Esophagus squamous epithelium (tissue), 5 donors: ENCODE measurements at places on chromosomes 3 and 15.

GRCh38 chr15:52262364-52262763 is 33.2 kb downstream of the MYO5C start:
- no peak for DNase-seq

DNA sequence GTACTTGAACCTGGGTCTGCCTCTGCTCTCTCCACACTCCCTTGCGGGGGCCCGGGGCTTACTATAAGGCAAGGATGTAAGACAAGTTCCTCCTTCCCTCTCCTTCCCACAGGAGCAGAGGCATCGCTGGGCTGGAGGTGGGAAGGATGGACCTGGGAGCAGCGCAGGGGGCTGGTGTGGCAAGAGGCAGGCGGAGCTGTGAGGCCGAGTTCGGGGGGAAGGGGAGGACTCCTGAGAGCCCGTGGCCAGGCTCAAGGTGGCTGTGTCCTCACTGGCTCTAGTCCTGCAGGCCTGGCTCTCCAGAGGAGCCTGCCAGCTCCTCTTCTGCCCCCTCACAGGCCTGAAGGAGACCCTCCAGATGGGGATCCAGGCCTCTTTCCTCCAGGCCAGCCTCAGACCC is 1.0 kb upstream of the NR2E3 start:
- no peak for DNase-seq

DNA sequence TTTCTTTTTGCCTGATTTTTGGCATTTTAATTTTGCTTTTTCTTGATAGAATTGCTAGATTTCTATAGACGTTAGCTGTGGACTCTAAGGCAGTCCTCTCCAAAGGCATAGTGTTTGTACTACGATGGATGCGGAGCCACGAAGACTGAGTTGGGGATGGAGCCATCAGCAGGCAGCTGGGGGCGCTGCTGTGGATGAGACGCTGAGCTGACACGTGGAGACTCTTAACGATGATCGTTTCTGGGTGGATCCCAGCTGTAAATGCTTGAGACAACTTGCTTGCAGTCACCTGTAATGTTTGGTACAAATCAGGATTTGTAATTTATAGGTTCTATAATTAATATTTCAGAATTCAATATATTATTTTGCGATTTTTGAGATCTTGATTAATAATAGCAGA is 13.3 kb upstream of the PPP1R2 start:
- no peak for DNase-seq

DNA sequence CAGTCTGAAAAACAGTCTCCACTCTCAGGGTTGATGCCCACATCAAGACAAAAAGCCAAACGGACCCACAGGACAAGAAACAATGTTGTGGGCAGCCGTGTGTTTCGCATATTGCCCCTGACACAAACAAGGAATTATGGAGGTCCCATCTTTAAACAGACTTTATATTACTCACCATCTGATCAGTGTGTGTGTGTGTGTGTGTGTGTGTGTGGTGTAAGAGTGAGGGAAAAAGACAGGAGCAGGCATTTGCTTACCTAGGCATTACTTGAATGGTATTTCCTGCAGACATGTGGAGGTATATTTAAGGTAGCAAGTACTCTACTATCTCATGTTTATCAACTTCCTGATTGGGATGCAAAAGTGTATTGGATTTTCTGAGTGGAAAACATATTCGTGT is 136.3 kb downstream of the TMCO5A start:
- DNase-seq = no peak

- no peak for DNase-seq
Observed at GRCh38 chr15:29936353-29937049, 114.2 kb upstream of the TJP1 start.

DNA sequence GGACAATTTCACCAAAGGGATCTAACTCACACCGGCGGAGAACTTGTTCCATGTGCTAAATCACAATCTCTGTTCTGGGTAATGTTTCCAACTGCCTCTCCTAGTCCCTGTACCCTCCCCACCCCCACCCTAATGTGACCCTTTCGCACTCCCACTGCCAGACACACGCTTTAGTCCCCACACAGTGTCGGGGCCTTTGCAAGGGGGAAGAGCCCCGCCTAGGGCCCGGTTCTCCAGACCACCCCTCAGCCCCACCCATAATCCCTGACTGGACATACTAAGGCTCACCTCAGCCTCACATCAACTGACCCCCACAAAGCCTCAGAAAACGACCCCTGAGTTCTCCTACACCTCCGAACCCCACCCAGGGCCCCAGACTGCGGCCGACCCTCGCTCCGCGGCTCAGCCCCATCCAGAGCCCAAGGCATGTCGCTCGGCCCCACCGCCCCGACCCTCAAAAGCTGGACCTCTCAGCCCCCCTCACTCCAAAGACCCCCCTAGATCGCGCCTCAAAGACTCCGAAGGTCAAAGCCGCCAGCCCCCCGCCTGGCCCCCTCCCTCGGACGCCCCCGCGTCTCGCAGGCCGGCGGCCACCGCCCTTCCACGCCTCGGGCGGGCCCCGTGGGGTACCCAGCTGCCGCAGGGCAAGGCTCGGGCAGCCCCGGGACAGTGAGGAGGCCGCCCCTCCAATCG is 72.0 kb upstream of the MAP4 start:
- no peak for DNase-seq

DNA sequence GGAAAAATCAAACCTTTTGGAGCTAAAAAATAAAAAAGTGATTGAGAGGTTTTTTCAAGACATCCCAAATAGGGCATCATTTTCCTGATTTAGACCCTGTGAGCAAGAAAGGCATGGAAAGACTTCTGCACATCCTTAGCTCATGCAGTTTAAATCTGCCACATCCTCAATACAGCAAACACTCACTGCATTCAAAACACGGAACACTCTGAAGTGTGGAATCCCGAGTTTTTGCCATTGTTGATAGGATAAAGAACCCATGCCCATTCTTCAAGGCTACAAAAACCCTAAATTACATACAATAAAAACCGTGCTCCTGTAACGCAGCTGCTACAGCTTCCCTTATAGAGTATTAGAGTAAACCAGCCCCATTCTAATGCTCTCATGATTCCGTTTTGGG is 346.8 kb downstream of the GABRG3 start:
- no peak for DNase-seq

GRCh38 chr3:38490281-38491030 is 5.7 kb upstream of the EXOG start:
- DNase-seq = no peak

DNA sequence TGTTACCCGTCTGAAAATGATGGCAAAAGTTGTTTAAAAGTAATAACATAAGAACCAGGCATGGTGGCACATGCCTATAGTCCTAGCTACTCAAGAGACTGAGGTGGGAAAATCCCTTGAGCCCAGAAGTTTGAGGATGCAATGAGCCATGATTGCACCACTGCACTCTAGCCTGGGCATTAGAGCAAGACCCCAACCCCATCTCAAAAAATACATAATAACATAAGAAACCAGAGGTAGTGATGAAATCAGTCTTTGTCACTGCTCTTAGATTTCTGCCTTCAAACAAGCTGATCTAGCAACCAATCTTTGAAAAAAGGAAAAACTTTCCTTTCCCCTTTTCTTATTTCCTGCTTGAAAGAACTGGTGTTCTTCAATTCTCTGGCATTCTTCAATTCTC is 71.3 kb downstream of the TMCC1 start:
- DNase-seq = no peak

DNA sequence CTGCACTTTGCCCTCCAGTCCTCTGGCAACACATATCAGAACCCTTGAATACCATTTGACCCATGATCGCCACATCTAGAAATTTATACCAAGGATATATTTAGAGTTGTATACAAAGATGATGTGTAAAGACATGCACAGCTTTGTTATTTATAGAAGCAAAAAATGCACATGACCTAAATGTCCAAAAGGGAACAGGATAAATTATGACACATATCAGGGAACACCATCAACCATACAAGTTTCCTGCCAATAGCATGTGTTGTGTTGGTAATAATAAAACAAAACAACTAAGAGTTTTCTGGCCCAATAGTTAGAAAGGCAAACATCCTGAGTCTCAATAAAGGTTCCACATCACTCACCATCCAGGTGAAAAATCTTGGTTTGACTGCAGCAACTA is 51.5 kb downstream of the AAGAB start:
- DNase-seq = no peak

DNA sequence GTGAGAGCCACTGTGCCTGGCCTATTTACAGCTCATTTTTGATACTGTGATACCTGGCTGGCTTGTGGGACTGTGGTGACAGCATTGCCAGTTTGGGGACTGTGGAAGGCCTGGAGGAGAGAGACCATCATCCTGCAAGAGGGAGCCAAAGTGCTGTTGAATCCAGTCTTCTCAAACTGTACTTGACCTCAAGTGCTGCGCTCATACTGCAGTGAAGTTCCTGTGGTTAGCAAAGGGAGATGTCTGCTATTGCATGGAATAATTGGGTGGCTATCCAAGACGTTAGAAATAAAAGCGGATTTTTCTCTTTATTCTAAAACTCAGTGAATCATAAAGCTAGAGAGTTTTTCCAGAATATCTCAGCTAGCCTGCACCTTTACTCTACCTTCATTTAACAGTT is 83.4 kb downstream of the CCK start:
- no peak for DNase-seq

DNA sequence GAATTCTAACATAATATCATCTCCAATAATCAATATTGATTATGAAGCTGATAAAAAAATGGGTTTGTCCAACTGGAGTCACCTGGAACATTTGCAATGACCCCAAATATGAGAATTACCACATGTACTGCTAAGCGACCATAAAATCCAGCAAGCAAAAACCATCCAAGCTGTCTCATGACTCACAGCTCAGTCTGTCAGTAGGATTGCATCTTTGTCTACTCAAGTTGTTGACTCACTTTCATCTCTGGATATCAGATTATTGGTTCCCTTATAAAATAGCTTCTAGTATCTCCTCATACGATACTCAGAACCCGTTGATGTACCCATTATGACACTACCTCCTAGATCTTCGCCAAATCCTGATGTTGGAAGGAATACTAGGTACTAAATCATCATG is 209.8 kb upstream of the ATP11B start:
- no peak for DNase-seq

GRCh38 chr3:61583890-61584875 is 22.8 kb downstream of the PTPRG start:
- no peak for DNase-seq

DNA sequence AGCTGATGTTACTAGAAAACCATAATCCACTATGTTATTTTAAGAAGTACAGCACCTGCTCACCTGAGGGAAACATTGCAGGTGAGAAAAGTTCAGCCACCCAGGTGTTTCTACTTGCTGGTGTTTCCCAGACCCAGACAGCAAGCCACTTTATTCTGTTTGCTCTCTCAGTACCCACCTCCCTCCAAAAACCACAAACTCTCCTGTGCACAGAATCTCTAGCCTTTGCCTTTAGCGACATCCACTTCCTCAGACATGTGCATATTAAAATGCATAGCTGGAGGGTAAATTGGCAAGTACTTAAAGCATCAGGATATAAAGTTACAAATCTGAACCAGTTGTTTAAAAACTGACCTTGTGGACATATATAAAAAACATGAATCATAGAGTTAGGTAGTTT is 36.7 kb downstream of the VGLL3 start:
- no peak for DNase-seq

- no peak for DNase-seq
Observed at GRCh38 chr15:71611553-71612396, 198.6 kb upstream of the NR2E3 start.
